ENCODE measurements at places on chromosomes 4 and X.

- no peak for DNase-seq
Measured at GRCh38 chr4:187608001-187608421, 387.6 kb upstream of the ZFP42 start.

- DNase-seq = no peak
Measured at GRCh38 chr4:5052204-5052702, 973 bp downstream of the STK32B start.

DNA sequence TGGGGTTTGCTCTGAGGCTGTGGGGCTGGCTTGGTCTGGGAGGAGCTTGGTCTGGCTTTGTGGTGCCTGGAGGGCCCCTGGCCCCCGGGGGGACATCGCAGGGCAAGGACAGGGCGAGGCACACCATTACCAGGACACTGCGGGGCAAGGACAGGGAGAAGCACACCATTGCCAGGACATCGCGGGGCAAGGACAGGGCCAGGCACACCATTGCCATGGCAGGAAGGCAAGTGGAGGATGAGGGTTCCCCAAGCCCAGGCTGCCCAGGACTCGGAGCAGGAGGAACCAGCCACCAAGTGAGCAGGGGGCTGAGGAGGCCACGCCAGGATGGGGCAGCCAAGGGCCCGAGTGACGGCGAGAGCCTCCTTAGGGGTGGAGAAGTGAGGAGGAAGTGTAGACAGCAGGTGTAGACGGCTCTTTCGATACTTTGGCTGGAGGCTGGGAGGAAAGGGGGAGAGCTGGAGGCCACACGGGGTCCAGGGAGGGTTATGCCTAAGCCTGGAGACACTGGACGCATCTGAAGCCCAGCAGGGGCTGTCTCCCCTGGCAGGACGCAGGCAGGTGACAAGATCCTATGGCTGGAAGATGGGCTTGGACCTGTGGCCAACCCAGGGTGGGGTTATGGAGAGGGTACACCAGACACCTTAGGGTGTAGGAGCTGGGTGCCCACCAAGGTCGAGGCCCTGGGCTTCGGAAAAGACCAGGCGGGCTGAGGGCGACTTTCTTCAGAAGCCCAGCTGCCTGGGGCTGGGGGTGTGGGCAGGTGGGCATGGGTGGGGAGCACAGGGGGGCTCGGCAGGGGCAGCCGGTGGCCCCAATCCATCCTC, 7.3 kb downstream of the NKX1-1 start:
- DNase-seq = no peak

DNA sequence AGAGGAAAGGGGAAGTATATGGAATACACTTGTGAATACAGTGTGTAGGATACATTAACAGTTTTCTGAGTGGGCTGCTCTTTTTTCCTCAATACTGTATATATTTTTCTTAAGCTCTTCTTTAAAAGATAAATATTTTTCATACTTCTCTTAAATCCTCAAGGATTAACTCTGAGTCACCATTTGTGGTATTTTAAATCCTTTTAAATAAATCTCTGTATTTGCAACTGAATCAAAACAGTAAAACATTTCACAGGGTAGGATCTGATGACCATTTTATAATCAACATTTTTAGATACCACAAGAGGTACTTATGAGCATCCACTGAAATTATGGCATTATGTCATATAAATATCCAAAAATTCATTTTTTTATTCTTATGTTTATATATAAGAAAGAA, 87.6 kb downstream of the GAB1 start:
- no peak for DNase-seq

- DNase-seq = no peak
Measured at GRCh38 chr4:4727536-4727935, 131.9 kb upstream of the MSX1 start.

- no peak for DNase-seq
Measured at GRCh38 chr4:105154576-105154975, 7.9 kb downstream of the TET2 start.

DNA sequence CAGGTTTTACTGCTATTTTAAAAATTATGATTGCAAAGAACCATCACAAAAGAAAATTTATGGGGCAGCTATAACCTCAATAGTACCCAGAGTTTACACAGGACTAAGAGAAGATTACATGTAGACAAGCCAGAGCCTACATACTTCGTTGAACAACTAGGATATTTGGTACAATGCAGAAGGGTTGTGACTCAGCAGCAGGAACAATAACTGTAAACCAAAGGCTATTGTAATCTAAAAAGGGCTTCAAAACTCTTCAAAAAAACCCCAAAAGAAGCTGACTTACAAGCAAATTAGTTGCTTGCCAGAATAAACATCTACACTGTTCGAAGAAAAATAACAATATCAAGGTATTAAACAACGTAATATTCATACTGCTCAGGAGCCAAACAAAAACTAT, 618.0 kb downstream of the STPG2 start:
- no peak for DNase-seq

DNA sequence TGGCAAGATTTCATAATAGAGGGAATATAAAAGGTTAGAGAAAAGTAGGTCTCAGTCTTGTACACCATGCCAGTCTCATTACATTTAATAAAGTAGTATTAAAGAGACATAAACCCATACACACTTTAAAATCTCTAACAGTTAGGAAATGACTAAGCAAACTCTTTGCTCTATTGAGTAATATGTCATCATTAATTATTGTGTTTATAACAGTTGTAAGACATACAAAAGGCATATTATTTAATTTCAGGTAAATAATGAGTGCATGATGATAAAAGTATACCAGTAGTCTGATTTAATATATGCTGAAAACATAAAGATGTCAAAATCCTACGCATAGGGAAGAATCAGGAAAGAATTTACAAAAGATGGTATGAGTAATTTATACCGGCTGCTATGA, 31.0 kb upstream of the FGG start:
- no peak for DNase-seq

DNA sequence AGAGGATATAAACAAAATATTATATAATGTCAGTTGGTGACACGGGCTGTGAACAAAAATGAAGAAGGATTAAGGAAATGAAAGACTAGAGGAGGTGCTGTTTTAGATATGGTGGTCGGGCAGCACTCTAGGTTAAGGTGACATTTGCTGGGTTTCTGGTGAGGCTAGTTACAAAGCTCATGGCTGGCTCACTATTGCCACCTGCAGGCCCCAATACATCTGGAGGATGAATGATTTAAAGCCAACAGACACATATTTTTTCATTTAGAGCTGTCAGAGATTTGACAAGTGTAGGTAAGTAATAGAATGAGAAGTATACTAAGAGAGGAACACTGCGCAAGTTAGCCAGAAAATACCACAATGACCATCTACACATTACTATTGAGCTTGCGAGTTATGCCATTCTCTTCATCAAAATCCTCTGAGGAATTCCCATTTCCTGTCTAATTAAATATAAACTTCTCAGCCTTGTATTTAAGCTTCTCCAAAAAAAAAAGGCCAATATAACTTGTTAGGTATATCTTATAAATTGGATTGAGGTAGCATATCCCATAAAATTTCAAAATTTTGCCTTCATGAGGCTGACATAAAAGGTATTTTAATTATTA, 6.4 kb upstream of the FGG start:
- DNase-seq = no peak

GRCh38 chr4:41102414-41103092, 111.8 kb downstream of the APBB2 start:
- DNase-seq = no peak

- DNase-seq = no peak
Measured at GRCh38 chr4:65416891-65417290, 253.4 kb downstream of the EPHA5 start.

DNA sequence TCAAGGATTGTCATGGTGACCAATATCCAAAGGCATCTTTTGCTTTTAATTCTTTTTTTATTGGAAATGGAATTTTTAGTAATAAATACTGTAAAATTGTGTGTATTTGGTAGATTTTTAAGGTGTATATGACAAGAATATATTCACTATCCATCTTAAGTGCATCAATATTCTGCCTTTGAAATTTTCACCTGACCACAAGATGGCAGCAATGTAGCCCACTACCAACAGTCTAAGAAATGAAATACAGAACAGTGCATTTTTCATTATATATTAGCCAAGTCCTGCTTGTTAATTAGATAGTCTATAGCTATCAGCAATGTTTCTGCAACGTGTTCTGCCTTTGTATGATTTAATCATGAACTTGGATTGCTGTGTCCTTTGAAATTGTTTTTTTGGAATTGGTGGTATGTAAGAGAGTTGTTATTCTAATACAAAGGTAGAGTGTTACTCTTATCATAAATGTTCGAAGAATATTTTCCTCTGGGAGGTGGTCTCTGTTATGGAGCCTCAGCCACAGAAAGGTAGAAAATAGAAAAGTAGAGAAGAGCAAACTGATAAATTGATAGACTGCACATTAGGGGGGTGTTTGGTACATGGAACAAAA, 38.2 kb downstream of the HPGDS start:
- no peak for DNase-seq

- DNase-seq = no peak
Measured at GRCh38 chr4:103308248-103308561, 110.1 kb upstream of the CENPE start.

DNA sequence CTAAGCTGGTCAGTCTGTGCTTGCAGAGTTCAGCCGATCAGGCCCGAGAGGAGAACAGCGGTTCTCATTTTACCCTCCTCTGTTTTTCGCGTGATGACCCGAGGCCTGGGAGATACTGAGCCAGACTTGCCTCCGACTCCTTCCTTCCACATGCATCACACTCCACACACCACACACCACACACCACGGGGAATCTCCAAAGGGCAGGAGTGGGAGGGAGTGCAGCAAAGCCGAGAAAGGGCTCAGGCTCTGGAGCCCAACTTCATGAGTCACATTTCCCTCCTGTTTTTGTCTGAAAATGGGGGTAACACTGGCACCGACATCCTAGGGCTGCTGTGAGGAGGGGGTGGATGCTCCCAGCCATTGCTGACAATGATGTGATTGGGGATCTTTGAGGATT, 38.9 kb downstream of the TKTL1 start:
- no peak for DNase-seq

GRCh38 chrX:7926914-7927258, 327 bp downstream of the PNPLA4 start:
- DNase-seq = no peak

DNA sequence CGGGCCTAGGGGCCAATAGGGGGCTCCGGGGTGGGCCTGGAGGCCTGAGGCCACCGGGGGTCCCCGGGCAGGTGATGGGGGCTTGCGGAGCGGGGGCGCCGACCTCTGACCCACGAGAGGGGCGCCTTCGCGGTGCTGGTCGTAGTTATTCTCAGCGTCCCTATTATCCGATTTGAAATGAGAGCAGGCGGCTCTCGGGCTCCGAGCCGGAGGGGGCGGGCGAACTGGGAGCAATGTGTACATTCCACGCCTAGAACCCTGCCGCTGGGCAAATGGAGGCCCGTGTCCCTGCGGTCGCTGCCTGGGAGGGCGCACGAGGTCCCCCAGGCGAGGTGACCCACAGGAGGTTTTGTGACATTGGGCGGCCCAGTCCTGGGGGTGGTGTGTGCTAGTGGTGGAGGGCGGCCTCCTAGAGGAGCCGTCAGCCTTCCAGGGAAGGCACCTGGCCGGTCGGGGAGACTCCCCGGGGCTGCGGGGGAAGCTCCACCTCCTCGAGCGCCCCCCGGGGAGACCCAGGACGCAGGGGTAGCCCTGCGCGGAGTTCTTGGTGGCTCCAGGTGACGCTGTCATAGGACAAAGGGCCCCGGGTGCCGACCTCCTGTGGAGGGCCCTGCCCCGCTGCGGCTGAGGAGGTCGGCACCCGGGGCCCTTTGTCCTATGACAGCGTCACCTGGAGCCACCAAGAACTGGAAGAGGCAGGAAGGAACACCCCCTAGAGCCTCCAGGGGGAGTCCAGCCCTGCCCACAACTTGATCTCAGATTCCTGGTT, 102.6 kb upstream of the PRKX start:
- peak; percentile 22 for DNase-seq

DNA sequence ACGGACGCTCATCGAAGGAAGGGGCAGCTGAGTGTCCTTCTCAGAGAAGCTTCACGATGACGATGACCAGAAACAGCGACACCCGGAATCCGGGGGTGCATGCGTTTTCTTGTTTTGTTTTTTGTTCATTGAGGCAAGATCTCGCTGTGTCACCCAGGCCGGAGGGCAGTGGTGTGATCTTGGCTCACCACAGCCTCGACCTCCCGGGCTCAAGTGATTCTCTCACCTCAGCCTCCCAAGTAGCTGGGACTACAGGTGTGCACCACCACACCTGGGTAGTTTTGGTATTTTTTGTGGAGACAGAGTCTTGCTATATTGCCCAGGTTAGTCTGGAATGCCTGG, 19.8 kb downstream of the DGKQ start:
- DNase-seq = no peak

DNA sequence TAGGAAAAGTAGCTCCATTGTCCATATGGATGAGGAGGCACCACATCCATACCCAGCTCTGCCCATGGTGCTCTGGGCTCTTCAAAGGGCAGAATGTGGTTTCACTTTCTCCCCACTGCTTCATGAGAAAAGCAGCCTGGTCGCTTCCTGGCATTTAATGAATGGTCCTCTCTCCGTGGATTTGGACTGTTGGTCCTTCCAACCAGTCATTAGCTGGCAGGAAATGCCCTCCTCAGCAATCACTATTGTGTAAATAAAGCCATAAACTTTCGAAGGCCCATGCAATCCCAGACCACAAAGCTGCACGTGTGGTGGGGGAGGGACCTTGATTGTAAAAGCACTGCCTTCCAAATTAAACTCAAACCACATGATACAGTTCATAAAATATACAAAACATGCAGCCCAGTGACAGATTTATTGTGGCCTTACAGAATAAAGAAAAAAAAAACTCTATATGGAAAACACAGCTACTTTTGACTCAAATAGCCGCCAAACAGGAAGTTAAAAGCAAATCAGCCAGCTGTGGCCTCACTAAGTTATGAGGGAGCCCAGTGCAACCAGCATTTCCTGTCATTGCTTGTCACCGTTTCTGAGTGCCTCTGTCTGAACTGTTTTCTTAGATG, 8.1 kb downstream of the MBNL3 start:
- no peak for DNase-seq

- no peak for DNase-seq
Measured at GRCh38 chr4:107319386-107319785, 283.3 kb upstream of the DKK2 start.

GRCh38 chr4:61919561-61919960, 719.4 kb downstream of the ADGRL3 start:
- no peak for DNase-seq

DNA sequence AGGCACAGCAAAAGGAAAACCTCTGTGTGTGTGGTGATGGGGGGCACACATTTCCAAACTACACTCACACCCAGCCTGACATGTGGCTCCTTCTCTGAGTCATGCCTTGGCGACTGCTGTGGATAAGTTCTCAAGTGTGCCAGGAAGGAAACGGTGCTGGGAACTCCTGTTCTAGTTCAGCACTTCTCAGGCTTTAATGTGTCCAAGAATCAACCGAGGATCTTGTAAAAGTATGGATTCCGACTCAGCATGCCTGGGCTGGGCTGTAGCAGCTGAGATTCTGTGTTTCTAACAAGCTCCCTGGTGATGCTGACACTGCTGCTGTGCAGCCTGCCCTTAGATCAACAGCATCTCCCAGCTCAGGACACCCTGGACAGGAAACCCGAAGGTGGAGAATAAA, 20.2 kb downstream of the CLNK start:
- DNase-seq = no peak
